ENCODE measurements at places on chromosomes 11 and 22. TPM values are rescaled to one million over a fixed set of nuclear protein-coding genes. Genes with fewer than 3 reads are reported as not detected.

- peak overlapping the region; percentile 5 for H3K4me3 ChIP-seq
- no peaks in the 10 kb centered on the region for H3K36me3 ChIP-seq
- peak overlapping the region; percentile 85 for H3K27ac ChIP-seq
- no peak for DNase-seq
These were observed 30.0 kb downstream of the PPP2R1B start for GRCh38 chr11:111736181-111736590.

DNA sequence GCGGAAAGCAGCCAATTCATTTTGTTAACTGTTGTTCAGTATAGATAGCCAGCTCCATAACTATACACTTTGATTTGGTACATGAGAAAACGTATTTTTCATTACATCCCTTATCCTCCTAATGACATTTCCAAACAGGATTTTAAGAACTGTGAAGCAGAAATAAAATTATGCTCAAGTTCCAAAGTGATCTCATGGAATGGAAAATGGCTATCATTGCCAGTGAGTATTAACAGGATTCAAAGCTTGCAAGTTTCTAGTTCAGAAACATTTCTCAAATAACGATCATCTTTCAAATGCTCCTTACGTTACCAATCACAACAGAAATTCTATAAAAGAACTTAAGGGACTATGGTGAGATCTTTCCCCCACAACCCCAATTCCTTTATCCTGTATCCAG, 53.7 kb downstream of the CADM1 start:
- H3K4me3 ChIP-seq = no peak overlapping the region
- H3K4me1 ChIP-seq = no peaks in the 10 kb centered on the region
- no peaks in the 10 kb centered on the region for H3K36me3 ChIP-seq
- no peak for DNase-seq
- H3K27me3 ChIP-seq = peaks cover 13% of the 10 kb centered on the region

GRCh38 chr11:13343931-13344717, 66.5 kb downstream of the BMAL1 start:
- H3K4me3 ChIP-seq = no peak overlapping the region
- peak; percentile 49 for DNase-seq
- H3K27ac ChIP-seq = no peak overlapping the region
- H3K4me1 ChIP-seq = peaks cover under 1% of the 10 kb centered on the region

DNA sequence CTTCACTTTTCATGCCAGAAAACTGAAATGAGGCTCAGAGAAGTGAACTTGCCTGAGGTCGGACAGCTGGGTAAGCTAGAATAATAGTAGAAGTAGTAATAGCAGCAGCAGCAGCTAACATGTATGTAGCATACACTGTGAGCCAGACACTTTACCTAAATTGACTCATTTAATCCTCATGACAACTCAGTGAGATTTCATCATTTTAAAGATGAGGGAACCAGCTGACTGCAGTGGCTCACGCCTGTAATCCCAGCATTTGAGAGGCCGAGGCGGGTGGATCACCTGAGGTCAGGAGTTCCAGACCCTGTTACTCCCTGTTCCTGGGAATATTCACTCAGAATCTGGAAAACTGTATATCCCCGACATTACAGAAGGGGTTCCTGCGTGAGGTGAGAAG, 154.5 kb downstream of the DBX1 start:
- H3K27ac ChIP-seq = no peak overlapping the region
- no peak for DNase-seq
- H3K4me3 ChIP-seq = no peak overlapping the region
- H3K4me1 ChIP-seq = peaks cover 36% of the 10 kb centered on the region

Gene PSMA1
- total RNA-seq = 143 TPM

Data from PC-9 (cell line).